ENCODE measurements at places on chromosomes 4 and X. TPM values are rescaled to one million over a fixed set of nuclear protein-coding genes. Genes with fewer than 3 reads are reported as not detected.

- no peak for DNase-seq
These were observed 687 bp downstream of the CDK16 start for GRCh38 chrX:47218920-47219815.

Gene TBC1D14
- 35.4 TPM for total RNA-seq

Gene FGFBP1
- 61.9 TPM for total RNA-seq

DNA sequence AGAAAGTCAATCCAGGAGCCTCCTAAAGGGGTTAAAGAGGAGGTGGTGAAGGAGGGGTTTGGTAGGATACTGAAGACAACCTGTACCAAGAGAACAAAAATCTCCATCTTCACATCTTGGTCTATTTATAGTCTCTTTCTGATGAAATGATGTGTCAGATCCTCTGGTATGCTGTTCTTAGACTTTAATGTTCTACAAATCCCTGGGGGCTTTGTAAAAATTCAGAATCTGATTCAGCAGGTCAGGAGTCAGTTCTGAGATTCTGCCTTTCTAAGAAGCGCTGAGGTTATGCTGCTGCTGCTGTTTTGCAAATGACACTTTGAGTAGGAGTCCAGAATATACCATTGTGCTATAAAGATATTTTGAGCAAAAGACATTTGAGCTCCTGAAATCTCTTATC is 172.9 kb upstream of the GLRA2 start:
- DNase-seq: no peak

GRCh38 chr4:112604589-112604988 is 32.1 kb downstream of the ZGRF1 start:
- no peak for DNase-seq

Gene COL4A6
- total RNA-seq: 10.3 TPM

Gene HS6ST2
- 0.74 TPM for total RNA-seq

DNA sequence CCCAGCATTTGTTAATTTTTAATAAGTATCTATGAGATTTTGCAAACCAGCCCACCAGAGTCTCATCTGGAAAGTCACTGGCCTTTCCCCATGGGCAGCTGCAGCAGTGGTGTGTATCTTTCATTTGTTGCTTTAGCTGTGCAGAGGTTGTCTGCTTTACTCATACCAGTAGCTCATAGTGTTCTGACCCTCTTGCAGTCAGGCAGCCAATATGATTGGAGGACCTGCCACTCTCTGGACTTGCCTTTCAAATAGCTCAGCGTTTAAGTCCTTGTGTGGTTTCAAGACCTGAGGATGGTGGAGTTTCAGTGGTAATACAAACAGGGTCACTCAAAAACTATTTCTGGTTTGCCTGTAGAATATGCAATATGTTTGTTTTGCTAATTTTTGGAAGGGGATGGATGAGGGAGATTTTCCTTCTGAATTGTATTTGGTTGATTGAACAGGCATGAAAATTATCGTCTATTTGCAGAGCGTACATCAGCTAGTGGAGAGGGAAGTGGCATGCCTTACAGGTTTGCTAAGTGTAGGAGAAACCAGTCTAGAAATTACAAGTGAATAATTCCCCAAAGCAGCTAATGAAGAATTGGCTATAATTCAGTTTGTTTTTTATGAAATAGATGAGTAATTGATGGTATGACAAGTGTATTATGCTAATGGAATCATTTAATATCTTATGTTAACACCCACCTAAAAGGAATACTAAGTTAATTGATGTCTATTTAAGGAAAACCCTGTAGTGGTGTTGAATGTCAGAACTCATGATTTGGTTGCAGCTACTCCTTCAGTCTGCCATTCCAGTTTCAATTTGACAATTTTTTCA is 8.9 kb downstream of the POLA1 start:
- DNase-seq: no peak

DNA sequence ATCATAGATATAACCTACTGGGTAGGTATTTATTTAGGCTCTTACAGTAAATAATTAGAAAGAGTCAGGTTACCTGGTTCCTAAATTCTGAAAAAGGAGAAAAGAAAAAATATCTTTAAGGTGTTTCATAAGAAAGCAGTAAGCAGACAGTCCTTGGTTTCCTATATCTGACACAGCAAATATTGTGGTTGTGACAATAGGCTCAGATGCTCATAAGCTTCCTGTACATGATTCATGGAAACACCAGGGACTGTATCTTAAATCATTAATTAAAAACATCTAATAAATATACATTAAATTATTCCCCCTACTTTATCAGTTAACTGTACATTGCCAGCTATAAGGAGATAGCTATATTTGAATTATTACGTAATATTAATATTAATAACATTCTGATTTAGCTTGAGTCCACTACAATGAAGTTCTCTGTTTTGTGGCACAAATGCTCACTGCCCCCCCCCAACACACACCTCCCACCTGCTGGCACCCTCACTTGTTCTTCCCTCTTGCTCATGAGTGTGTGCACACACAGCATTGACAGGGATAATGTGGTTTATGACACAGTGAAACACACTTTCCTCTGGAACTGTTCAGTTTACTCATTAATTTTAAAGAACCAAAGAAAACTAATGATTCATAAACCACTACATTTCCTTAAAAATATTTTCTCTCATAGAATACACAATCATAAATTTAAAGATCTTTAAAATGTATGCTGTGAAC is 187.4 kb downstream of the NR3C2 start:
- no peak for DNase-seq

- DNase-seq: no peak
These were observed 1.0 kb downstream of the SNX12 start for GRCh38 chrX:71067089-71067488.

Gene MAGEA2B
- total RNA-seq: not detected

- no peak for DNase-seq
These were observed 53.8 kb downstream of the NFKB1 start for GRCh38 chr4:102554992-102555391.

Gene PF4V1
- total RNA-seq: not detected

- DNase-seq: no peak
These were observed 20.5 kb downstream of the SEPTIN6 start for GRCh38 chrX:119672426-119672825.

Gene ATP2B3
- total RNA-seq: 0.25 TPM

GRCh38 chr4:41060352-41061334 is 153.7 kb downstream of the APBB2 start:
- DNase-seq: no peak

- no peak for DNase-seq
These were observed 621.3 kb upstream of the AGA start for GRCh38 chr4:178063568-178063967.

Gene CLDN22
- not detected for total RNA-seq

Gene GAGE1
- total RNA-seq: not detected

DNA sequence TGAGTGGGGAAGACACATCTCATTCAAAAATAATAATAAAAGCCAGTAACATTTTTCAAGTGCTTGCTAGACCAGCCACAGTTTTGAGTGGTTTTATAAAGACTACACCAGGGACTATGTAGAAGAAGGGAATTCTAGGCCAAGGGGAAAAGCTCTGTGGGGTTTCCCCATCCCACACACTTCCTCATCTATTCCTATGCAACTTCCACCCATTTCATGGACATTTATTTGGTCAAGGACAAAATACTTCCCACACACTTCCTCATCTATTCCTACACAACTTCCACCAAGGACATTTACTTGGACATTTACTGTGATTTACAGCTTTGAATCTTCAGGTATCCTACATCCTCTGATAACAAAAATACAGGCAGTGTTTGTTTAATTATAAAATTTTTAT is 86.5 kb upstream of the KLF3 start:
- DNase-seq: no peak

Gene NPNT
- 11.0 TPM for total RNA-seq

Gene BEX1
- total RNA-seq: 3.7 TPM

GRCh38 chrX:47358387-47359065 is 11.9 kb upstream of the ZNF157 start:
- no peak for DNase-seq

DNA sequence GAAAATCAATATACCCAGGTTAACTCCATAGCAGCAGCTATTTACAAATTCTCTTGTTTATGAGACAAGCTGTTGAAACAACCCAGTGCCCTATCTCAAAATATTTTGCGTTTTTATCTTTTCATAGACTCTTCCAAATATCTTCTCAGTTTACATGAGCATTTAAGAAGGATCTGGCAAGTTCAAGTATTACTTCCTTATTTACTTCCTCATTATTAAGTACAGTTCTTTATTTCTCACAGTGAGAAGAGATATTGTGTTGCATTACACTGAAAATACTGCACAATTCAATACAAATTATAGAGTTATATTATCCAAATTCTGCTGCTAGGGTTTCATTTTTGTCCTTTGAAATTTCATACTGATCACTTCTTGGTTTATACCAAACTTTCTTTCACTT is 43.6 kb upstream of the UCP1 start:
- DNase-seq: no peak

DNA sequence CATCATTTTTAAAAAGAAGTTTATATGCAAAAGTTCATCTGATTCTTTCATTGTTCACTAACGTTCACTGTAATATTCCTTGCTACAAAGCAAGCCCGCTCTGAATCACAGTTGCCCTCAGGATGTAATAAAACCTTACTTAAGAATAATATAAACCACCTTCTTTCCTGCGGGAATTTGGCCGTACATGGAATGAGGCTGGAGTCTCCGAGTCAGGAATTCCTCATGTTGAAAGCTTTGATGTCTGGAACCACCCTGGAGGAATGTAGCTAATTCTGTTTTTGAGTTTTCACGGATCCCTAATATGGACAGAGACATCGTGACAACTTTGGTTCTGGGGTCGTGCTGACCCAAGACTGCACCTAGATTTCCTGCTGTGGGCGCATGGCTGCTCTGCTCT is 58.5 kb downstream of the CRLF2 start:
- peak; percentile 13 for DNase-seq

GRCh38 chrX:135484641-135485289 is 35.7 kb upstream of the INTS6L start:
- no peak for DNase-seq

- DNase-seq: no peak
These were observed 45.3 kb upstream of the ZMAT1 start for GRCh38 chrX:101977106-101977505.

GRCh38 chr4:2393353-2394270 is 24.8 kb downstream of the ZFYVE28 start:
- DNase-seq: no peak

GRCh38 chr4:73308286-73308685 is 49.7 kb upstream of the ANKRD17 start:
- DNase-seq: no peak

DNA sequence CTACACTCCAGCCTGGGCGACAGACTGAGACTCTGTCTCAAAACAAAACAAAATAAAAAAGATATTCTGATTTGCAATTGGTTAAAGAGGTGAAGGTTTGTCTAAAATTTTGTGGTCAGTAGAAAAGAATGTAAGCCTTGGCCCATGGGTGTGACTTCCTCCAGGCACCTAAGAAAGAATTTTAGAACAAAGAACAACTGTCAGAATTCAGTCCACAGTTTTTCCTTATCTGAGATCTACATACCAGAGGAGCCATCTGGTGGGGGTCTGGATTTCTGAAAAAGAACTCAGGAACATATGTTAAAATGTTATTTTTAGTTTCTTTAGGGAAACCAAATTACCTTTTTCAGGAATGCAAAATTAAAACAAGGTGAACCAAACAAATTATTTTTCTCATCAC is 434.1 kb downstream of the ANKRD50 start:
- no peak for DNase-seq

Gene DAPP1
- total RNA-seq: 22.6 TPM

- DNase-seq: no peak
These were observed 8.8 kb downstream of the PLXNA3 start for GRCh38 chrX:154466907-154467306.

GRCh38 chr4:155822572-155822971 is 43.5 kb downstream of the ASIC5 start:
- DNase-seq: no peak

- DNase-seq: no peak
These were observed 128.2 kb downstream of the C4orf51 start for GRCh38 chr4:145808021-145808650.

DNA sequence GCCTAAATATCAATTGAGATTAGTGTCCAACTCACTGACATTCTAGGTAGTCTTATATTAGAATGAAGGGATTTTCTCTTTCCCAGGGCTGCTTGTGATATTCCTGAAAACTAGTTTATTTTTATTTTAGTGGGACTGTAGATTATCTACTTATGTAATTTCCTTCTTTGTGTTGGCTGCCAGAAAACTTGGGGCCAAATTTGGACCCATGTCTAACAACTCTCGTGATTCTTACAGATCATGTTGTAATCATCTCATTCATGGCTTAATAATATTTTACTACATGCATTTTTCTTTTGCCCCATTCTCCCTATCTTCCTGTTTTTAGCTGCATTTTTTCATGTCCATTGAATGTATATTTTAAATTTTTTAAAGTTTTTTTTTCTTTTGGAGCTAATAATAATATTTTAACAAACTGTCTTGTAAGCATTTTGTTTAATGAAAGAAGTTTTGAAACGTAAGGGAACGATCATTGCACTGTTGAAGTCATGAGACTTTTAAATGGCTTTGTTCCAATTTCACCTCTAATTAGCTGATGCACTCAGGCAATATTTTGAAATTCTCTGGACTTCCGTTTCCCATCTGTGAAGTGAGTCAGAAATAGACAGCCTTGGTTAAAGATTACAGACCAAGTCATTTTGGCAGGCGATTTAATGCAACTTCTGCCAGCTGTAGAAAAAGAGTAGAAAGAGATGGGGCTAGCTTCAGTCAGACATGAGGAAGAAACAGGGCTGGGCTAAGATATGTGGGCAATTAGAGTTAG is 14.3 kb upstream of the TDO2 start:
- DNase-seq: no peak

DNA sequence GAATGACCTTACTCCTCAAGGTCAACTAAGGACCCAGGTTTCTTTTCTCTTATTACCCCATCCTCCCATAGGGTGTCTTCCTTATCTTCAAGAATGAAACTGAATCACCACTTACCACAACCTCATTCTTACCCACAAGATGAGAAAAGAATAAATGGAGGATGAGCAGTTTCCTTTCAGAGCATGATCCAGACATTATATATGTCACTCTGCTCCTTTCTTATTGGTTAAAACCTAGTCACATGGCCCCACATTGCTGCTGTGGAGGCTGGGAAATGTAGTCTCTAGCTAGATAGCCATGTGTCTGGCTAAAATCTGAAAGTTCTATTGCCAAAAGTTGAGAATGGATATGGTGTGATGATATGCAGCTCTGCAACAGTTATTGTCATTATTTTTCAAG is 62.4 kb upstream of the RAI2 start:
- no peak for DNase-seq

DNA sequence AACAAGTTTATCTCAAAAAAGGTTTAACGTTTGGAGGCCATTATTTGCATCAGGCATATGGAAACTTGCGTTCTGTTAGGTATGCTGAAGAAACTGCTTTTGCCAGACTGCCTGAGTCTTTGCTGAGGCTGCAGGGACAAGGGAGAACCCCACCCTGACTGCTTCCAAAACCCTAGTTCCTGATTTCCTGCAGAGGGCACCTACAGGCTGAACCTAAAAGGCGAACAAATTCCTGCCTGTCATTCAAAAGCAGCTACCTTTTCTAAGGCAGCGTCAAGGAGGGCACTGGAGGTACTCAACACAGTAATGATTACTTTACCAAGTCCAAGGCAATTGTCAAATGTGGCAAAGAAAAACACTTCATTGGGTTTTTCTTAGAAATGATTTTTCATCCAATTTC is 578 bp upstream of the CORIN start:
- DNase-seq: no peak

Data from vagina (tissue), 2 donors.